ENCODE measurements at places on chromosomes 12 and 14.

- peak; percentile 10 for DNase-seq
Measured at GRCh38 chr12:67193704-67194103, 75.5 kb upstream of the CAND1 start.

GRCh38 chr14:37194698-37195097 is 3.0 kb upstream of the MIPOL1 start:
- no peak for DNase-seq

- DNase-seq = no peak
Measured at GRCh38 chr12:105425254-105426174, 95.0 kb downstream of the C12orf75 start.

GRCh38 chr14:88562532-88562830 is 356 bp upstream of the ZC3H14 start:
- no peak for DNase-seq

- no peak for DNase-seq
Measured at GRCh38 chr14:71371711-71372396, 464.6 kb downstream of the PCNX1 start.

DNA sequence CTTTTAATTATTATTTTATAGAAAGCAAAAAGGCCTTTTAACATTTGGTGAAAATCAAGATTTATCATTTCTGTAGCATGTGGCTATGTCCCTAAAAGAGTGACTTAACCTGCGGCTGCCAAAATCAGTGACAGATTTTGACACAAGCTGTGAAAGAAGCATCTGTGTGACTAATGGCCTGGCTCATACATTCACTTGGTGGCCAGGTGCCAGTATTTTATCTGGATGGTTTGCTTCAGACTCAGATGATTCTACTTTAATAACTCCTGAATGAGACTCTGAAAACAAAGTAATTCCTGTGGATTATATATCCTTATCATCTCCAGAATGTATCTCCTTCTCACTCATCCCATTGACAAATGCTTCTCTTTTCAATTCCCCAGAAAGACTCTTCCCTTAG is 103.0 kb downstream of the FSCB start:
- no peak for DNase-seq

DNA sequence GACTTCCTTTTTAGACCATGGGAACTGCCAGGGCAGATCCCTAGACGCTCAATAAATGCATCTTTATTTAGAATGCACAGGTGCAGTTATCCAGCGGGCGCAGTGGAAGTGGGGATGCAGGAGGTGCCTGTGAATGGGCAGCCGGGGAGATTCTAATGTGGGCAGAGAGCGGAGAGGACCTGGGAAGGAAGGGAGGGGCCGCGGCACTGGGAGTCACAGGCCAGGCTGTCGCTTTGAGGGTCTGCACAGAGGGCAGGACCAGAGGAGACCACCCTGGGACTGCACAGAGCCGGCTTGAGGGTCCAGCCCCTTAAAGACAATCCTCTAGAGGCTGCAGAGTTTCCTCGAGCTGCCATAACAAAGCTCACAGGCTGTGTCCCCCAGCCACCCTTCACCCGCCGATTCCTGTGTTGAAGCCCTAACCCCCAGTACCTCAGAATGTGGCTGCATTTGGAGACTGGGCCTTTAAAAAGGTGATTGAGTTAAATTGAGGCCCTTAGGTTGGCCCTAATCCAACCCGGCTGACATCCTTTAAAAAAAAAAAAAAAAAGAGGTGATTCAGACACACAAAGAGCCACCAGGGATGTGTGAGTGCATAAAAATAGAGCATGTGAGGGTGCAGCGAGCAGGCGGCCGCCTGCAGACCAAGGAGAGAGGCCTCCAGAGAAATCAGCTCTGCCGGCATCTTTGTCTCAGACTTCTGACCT is 44.4 kb upstream of the PPP2R5C start:
- no peak for DNase-seq

- no peak for DNase-seq
Measured at GRCh38 chr14:77579065-77579464, 37.4 kb downstream of the SPTLC2 start.

GRCh38 chr14:104305511-104306449 is 167.4 kb downstream of the KIF26A start:
- DNase-seq = peak; percentile 2

DNA sequence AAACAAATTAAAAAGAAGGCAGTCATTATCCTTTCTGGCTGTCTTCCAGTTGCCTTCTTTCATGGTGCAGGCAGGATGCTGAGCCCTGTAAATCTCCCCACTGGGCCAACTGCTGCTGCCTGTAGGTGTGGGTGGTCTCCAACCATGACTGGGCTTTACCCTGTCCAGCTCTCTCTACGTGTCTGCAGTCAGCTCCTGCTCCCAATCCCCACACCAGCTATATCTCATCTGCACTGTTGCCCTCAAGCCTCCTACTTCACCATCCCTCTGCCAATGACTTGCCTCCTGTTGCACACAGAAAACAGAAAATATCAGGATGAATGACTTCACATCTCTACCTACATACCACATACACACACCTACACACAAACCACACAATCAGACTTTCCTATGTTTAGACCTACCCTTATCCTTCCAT is 39.7 kb upstream of the PSMA6 start:
- DNase-seq = no peak

DNA sequence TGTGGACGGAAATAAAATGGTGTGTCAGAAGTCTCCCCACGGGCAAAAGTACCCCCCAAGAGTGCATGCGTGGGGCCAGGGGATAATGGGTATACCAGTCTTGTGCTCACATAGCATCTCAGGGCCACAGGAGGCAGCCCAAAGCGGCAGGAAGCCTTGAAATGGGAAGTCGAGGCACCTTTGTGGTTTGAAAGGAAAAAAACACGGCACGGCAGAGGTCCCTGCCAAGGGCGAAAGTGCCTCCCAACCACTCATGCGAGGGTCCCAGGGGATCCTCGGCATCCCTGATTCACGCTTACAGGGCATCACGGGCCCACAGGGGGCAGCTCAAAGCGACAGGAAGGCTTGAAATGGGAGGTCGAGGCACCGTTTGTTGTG is 583.2 kb downstream of the ALG10 start:
- DNase-seq = no peak

DNA sequence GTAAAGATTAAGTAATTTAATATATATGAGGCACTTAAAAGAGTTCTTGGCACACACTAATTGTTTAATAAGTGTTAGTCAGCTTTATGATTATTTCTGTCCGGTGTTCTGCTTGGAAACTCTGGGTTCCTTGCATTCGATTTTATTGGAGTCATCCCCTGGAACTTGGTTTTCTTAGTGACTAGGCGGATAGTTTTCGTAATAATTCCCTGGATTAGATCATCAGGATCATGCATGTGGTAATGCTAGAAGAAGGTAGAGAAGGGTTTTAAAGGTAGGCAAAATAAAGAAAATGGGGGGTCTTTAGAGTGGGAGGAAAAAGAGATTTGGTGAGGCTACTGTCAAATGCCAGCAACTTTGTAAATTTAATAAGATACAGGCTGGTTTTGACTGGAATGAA is 88.4 kb downstream of the MYF5 start:
- no peak for DNase-seq

- no peak for DNase-seq
Measured at GRCh38 chr12:2259369-2259768, 206.6 kb downstream of the CACNA1C start.

GRCh38 chr12:94112121-94112520 is 36.3 kb upstream of the PLXNC1 start:
- DNase-seq = no peak

DNA sequence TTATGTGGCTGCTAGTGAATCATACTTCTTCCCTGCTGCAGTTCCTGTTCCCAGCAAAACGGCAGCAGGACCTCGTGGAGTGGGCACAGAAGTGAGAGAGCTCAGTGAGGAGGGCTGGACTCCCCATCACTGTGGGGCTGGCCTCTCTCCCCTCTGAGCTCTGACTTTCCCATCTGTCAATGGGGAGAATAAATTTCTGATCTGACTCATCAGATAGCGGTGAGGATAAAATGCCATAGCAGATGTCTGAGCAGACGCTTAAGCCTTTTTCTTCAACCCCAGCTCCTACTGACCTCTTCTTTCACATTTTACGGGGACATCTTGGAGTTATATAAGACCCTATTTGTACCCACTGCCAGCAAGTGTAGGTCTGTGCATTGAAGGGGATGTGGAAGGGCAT is 116.6 kb downstream of the CRACR2A start:
- DNase-seq = no peak

- peak; percentile 66 for DNase-seq
Measured at GRCh38 chr14:74401504-74402241, 24.3 kb downstream of the SYNDIG1L start.

DNA sequence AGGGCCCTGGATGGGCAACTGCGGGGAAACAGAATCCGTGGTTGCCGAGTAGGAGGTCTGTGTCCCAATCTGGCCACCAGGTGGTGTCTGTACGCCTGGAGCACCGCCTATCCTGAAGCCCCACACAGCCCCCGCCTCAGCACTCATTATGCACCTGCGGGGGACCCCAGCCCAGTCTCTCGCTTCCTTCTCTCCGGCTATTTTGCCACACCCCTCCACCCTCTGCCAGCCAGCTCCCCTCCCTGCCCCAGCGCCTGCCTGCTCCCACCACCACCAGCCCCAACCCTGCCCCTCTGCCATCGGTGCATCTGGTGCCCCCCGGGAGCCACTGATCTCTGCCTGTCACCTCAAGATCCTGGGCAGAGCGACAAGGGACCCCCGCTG is 2.2 kb upstream of the NXPH4 start:
- DNase-seq = peak; percentile 73

GRCh38 chr14:97442363-97442762 is 645.2 kb downstream of the VRK1 start:
- no peak for DNase-seq

DNA sequence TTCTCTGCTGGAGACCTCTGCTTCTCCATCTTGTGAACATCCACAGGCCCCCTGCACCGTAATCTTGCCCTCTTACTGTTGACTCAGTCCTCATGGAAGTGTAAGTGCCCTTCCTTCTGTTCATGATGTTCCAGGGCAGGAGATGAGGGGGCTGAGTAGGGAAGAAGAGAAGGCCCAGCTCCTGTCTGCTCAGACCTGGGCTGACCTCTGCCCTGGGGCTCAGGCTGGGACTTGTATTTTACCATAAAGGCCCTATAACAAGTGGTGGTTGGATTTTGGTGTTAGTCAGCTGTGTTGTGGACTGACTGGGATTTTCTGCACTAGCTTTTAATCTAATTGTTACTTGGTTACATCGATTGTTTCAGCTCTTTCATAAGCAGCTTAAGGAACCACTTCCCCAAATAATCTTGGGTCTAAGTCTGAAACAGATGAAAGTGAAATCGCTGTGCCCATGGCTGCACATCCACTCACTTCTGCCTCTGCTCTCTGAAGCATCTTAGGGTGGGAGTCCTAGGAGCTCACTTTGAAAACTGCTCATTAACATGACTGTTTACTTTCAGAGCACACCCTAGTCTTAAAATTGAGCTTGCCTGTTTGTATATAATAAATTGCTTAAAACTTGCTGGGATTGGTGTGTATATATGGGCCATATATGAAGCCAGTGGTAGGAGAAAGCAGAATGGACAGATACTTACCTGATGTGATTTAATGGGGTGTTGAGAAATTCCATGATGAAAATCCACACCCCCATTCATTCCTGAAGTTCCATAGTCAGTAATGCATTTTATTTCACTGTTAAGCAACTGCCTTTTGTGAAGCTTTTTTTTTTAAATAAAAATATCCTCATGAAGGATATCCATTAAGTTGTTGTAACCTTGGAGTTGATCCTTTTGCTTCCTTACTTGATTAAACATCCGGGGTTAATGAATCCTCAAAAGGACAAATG is 17.7 kb downstream of the C12orf71 start:
- DNase-seq = no peak

GRCh38 chr14:38536376-38537038 is 280.6 kb upstream of the CLEC14A start:
- DNase-seq = no peak

DNA sequence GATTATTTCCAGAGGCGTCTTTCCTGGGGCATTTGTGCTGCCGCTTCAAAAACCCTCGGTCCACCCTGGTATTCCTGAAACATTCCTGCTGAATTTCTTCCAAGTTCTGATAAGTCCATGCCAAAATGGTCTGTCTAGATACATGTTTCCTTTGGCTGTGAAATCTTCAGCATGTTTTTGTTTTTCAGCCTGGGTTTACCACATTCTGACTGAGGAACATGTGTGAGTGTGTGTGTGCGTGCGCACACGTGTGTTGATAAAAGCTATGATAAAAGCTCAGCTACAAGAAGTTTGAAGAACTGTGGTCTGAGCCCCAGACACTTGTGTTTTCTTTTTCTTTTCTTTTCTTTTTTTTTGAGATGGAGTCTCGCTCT is 22.4 kb downstream of the ANKRD9 start:
- DNase-seq = no peak
